ENCODE measurements at places on chromosomes 4 and X.
A peak's percentile ranks its signal among the peaks of the same experiment; 100 is the strongest.

- DNase-seq = no peak
Measured at GRCh38 chr4:168781926-168782325, 228.1 kb downstream of the CBR4 start.

- DNase-seq = no peak
Measured at GRCh38 chrX:40117715-40118285, 20.0 kb upstream of the BCOR start.

DNA sequence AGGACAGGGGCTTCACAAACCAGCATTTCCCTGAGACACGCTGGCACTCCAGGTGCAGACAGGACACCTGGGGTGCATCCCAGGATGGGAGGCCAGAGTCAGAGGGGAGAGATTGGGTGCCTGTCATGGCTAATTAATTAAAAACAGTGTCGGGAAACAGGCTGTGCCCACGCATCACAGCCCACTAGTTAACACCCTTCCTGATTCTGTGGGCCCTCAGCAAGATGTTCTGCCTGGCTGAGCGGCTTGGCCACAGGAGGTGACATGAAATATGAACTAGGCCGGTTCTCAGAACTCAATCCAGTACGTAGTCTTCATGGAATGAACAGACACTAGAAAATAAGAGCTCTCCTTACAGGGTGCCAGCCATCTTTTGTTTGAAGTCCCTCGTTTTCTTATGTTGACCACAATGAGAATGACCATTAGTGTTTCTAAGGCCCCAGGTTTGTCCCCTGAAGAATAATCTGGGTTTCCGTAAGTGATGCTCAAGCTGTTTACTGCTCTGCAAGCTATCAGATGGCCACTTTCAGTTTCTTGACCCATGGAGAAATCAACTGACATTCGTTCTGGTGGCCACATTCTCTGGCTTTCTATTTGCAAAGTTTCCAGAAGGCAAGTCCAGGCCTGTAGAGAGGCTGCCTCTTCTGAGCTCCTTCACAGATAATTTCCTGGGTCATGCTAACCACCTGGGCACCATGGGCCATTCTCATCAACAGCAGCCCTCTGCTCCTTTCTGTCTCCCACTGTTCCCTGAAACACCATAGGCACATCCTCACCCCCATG, 72.3 kb downstream of the SLC34A2 start:
- no peak for DNase-seq

DNA sequence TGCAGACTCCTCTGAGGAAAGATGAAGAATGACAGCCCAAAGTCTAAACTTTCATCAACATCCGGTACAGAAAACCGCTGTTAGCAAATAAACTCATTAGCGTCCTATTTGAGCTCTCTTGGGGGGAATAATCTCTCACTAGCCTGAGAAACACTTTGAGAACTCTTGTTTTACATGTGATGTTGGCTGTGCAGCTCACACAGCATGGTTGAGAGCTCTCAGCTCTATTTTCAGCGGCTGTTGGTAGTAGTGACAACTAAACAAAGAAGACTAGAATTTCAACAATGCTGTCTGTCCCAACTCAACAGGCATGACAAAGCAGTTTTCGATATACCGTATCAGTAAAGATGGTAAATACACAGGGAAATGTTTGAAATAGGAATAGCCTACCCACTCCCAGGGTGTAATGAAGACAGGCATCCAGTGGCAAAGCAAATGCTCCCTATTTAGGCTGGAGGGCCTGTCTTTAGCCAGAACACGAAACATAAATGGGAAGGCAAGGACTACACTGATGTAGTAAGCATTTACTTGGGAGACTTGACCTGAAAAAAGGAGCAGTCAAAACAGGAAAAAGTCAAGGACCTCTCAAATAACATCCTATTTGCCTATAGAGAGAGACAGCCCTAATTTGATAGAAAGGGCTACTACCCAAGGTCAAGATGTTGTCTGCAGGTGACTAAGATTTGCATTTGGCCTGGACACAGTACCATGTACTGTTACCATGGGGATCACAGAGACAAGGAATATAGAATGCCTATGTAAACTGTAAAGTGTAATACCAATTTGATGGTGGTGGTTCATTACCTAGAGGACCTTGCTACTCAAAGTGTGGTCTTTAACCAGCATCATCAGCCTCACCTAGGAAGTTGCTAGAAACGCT, 60.4 kb downstream of the PPEF2 start:
- no peak for DNase-seq

DNA sequence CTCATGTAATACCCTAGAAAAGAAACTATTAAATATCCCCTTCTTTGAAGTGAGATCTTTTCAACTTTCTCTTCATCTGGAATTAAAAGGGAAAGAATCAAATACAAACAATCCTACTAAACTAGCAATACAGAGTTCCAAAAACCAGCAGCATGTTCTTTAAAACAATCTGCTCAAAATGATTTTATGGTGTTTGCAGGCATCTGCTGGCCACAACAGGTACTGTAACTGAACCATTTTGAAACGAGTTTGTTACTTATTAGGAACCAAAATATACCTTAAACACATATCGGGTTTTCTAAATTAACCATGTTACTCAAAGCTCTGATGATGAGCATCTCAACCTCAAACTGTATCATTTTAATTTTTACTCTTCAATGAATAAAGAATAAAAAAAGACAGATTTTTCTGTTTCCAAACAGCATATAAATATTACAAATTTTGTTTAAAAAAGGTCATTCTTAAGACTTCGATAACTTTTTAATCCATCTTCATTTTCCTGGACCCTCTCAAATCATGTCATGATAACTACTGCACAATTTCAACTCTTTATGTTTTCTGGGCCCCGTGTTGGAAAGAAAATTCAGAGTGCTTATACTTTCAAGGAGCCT, 56.5 kb downstream of the ARAP2 start:
- DNase-seq = peak; percentile 35

GRCh38 chrX:153516073-153516472, 1.4 kb upstream of the ATP2B3 start:
- DNase-seq = no peak

GRCh38 chr4:121227341-121227792, 63.2 kb upstream of the TNIP3 start:
- DNase-seq = peak; percentile 32

DNA sequence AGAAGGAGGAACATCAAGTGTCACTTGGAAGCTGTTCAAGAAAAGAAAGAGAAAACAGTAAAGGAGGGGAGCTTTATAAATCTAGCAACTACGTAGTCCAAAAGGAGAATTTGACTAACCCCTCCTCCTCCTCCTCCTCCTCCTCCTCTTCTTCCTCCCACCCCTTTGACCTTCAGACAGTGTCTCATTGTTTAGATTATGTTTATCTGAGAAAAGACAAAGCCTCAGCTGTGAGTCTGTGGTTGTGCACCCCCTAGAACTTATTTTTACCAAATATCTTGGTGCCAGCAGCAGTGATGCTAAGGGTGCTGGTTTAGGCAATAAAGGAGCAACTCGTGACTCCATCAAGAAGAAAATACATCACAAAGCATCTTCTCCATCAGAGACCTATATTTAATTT, 68.9 kb upstream of the BMP2K start:
- no peak for DNase-seq

GRCh38 chr4:142535009-142535408, 311.1 kb downstream of the INPP4B start:
- no peak for DNase-seq

- no peak for DNase-seq
Measured at GRCh38 chr4:6420036-6420435, 52.4 kb downstream of the PPP2R2C start.

- DNase-seq = no peak
Measured at GRCh38 chrX:6574762-6575161, 39.8 kb upstream of the VCX3A start.

DNA sequence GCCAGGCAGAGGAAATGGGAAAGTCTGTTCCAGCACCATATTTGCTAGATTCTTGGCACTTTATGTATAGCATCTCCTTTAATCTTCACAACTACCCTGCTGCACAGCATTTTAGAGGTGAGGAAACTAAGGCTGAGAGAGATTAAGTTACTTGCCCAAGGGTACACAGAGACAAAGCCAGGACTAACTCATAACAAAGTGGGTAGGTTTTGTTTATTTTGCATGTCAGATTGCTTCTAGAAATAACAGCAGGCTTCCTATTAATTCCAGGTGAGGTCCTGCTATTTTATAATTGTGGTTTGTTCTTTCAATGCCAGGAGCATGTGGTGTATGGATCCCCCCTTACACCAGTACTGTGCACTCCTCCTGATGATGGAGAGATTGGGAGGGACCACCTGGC, 15.0 kb downstream of the TCEANC start:
- no peak for DNase-seq

- DNase-seq = peak; percentile 5
Measured at GRCh38 chr4:7938266-7938608, 1.4 kb downstream of the AFAP1 start.

DNA sequence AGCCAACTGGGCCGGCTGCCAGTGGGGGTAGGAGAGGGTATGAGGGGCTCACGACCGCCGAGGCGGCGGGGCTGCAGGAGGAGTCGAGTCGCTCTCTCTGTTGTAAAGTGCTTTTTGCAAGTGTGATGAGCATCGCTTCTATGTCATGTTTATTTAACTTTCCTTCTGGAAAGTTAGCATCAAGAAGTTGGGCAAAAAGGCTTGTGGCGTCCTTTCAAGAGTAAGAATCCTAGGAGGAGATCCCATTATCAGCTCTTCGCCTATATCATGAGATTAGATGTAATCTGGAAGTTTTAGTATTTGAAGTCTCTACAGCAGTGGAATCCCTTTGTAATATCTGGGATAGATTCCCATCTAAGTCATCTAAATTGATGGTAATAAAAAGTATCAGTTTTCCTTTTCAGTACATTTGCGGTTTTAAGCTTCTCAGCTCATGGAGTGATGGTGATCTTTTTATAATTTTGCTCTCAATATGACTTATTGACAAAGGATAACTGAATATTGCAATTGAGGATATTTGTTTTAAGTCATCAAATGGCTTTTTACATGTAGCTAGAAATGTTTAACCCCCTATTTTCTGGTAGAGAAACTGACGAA, 1.7 kb downstream of the GALNT7 start:
- DNase-seq = no peak

DNA sequence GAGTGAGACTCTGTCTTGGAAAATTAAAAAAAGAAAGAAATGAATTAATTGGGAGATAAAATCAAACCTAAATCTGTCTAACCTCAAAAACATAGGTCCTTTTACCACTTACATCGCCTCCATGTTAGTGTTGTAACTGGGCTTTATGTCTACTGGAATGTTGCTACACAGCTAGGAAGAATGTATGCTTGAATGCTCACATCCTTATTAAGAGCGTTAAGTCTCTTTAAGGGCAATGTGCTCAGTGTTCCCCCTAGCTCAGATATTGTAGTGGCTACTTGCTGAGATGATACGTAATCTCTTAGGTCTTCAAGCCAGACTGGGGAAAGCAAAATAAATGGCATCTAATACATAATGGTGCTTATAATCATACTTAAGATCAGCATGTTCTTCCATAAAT, 1072.8 kb downstream of the PDHA2 start:
- no peak for DNase-seq

GRCh38 chrX:15298201-15298600, 17.2 kb downstream of the ASB11 start:
- no peak for DNase-seq

- DNase-seq = no peak
Measured at GRCh38 chr4:107956011-107956410, 24.7 kb downstream of the CYP2U1 start.

DNA sequence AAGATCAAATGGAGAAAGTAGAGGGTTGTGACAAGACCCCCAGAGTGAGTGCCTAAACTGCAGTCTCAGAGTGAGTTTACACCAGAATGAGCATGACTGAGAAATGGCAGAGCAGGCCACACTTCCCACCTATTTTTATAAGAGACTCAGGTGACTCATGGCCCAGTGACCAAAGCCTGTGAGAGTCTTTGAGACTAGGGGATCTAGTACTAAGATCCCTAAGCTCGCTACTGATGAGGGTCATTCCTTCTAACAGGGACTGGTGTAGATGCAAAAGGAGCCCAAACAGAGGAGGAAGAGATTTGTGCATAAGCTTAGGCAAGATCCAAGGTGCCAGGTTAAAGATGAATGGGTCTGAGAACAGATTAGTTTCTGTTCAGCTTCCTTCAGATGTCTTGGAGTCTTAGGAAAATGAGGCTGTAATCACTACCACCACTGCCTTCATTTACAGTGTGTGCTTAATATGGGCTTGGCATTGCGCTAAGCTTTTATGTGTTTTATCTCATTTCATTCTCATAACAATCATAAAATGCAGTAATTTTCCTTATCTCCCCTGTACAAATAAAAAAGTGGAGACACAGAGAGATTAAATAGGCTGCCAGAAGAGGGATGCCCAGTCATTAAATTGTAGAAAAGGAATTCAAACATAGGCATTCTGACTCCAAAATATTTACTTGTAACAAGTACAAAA, 62.8 kb downstream of the RWDD4 start:
- DNase-seq = no peak

DNA sequence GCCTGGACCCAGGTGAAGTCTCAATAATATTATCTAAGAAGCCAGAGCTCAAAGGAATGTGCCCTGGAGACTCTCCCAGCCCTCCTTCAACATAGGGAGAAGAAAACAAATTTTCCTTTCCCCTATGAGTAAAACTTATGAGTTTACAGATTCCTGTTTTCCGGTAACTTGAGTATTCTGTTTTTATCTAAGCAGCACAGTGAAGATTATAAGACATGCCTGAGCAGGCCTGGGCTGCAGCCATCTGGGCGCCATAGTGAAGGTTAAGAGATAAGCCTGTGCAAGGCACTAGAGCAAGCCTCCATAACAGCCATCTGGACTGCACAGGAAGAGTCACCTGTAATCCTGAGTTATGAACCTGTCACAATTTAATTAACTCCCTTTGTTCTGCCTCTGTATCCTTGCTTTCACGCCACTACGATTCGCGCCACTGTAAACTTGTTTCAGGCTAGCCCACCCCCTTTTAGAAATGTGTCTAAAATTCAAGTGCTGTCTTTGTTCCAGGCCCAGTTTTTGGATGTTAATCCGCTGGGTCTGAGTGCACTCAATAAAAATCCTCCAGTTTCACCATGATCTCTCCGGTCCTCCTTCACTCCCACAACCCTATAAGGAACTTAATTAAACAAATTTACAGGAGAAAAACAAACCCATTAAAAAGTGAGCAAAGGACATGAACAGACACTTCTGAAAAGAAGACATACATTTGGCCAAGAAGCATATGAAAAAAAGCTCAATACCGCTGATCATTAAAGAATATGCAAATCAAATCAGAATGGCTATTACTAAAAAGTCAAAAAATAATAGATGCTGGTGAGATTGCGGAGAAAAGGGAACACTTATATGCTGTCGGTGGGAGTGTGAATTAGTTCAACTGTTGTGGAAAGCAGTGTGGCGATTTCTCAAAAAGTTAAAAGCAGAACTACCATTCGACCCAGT, 189.5 kb downstream of the APBB2 start:
- no peak for DNase-seq

- no peak for DNase-seq
Measured at GRCh38 chr4:87270144-87270543, 49.7 kb upstream of the KLHL8 start.
